ENCODE measurements at places on chromosomes 7 and 10.
A peak's percentile ranks its signal among the peaks of the same experiment; 100 is the strongest.

- no peak for DNase-seq
These were observed 764.9 kb upstream of the AUTS2 start for GRCh38 chr7:68833422-68833821.

GRCh38 chr10:103818105-103818504 is 37.3 kb downstream of the SH3PXD2A start:
- no peak for DNase-seq

- peak; percentile 17 for DNase-seq
These were observed 24.8 kb downstream of the NPTX2 start for GRCh38 chr7:98641646-98642500.

DNA sequence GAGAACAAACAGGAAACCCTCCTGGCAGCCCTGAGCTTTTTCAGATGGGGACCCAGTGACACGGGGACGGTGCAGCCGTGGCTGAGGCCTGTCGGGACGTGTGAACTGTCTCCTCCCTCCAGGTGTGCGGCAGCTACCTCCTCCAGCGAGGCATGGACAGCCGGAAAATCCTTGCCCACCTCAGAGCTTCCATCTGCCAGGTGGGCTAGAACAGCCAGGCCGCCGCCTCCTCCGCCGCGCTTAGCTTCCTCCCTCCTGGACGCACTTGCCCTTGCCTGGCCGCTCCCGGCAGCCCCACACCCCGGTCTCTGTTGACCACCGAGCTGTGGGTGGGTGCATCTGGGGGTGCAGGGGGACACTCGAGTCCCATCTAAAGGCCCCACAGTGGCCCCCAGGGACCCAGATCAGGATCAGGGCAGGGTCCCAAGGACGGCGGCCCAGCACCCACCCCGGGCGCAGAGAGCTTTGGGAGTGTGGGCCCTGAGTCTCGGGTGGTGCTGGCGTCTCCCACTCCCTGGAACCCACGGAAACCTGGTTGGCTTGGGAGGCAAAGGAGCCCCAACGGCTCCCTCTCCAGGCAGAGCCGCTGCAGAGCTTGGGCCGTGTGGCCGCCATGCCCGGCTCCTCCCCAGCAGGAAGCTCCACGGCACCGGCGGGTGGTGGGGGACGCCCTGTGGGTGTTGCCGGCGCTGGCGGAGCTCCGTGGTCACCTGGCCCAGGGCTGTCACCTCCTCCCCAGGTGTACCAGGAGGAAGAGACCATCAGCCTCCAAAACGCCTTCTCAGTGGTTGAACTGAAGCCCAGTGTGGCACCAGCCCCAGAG is 32.9 kb upstream of the UTF1 start:
- DNase-seq = no peak
